ENCODE measurements at places on chromosomes 3 and 15. TPM values are rescaled to one million over a fixed set of nuclear protein-coding genes. Genes with fewer than 3 reads are reported as not detected.

RHCG gene
- 8.7 TPM for total RNA-seq

LSAMP gene
- total RNA-seq = 20.5 TPM

FAM227B gene
- 8.9 TPM for total RNA-seq

KLF13 gene
- total RNA-seq = 23.1 TPM

TTLL13 gene
- total RNA-seq = not detected

POU1F1 gene
- total RNA-seq = 9.6 TPM

- no peak for DNase-seq
Measured at GRCh38 chr3:102510663-102511062, 75.8 kb downstream of the ZPLD1 start.

GRCh38 chr3:38032328-38032865 lies 3.0 kb upstream of the PLCD1 start:
- DNase-seq = no peak

DNA sequence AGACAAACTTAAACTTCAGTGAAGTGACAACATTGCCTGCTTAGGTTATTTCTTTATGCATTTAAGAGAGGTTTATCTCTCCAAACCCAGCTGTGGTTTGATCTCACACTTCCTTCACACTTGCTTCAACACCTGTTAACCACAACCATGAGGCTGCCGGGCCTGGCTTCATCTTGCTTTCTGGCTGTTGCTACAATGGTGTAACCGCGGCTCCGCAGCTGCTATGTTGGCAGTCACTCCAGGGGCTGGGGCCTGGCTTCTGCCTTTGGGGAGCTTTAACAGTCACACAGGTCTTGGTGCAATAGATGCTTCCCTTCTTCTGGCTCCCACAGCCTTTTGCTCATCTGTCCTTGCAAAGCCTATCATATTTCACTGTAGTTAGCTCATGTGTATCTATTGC lies 72.9 kb upstream of the MNS1 start:
- no peak for DNase-seq

- DNase-seq = no peak
Measured at GRCh38 chr3:130779031-130779430, 32.4 kb upstream of the PIK3R4 start.

DNA sequence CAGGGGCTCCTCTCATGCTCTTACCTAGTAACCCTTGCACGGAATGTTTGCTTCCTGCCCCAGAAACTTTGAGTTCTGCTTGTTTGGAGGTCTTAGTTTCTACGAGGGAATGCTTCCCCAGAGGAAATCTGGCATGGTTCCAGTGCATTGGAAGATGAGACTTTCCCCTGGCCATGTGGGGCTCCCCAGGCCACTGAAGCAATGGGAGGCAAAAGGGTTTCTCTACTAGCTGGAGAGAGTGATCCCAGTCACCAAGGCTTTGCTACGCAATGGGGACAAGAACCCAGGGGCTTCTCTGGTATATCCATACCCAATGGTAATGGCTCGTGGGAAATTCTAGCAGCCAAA lies 44.2 kb upstream of the RPL32 start:
- no peak for DNase-seq

GRCh38 chr15:29756358-29757267 lies 65.7 kb downstream of the TJP1 start:
- no peak for DNase-seq

GRCh38 chr3:49602049-49602554 lies 47.8 kb downstream of the BSN start:
- DNase-seq = no peak

DNA sequence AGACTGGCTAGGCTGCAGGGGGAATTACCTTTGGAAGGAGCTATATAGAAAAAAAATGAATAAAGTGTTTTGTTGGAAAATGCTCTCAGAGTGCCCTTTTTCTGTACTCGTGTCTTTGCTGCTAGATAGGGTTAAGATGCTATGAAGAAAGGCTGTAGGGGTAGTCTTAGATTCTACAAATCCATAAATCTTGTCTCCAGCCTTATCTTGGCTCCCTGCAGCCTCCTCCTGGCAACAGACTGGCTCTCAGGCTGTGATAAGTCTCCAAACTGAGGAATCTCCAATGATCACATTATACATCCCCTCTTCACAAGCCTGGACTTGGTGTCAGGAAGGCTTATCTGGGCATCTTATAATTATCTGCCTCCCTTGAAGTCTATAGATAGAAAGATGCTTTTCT lies 9.3 kb downstream of the LPCAT4 start:
- DNase-seq = no peak

- DNase-seq = no peak
Measured at GRCh38 chr15:51837792-51838251, 8.4 kb downstream of the TMOD3 start.

DNA sequence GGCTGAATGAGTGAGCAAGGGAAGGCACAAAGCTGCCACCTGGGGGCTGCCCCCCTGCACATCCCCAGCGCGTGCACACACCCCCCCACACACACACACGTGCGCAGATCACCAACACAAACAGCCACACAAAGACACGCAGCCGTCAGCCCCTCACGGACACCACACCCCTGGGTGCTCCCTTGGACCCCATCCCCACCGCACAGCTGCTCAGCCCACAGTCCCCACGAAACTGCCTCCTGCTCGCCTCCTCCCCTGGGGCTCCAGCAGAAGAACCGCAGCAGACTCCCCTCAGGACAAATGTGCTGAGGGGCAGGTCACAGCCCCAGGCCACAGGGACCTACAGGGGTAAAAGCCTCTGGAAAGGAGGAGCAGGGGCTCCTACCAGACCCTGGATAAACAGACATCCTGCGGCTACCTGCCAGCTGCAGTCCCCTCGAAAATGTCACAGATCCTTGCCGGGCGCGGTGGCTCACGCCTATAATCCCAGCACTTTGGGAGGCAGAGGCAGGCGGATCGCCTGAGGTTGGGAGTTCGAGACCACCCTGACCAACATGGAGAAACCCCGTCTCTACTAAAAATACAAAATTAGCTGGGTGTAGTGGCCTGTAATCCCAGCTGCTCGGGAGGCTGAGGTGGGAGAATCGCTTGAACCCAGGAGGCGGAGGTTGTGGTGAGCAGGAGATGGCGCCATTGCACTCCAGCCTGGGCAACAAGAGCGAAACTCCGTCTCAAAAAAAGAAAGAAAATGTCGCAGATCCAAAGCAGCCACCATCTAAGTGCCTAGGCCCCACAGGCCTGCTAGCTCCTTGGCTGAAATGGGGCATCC lies 6.5 kb downstream of the TWF2 start:
- DNase-seq = no peak

- no peak for DNase-seq
Measured at GRCh38 chr15:49831206-49831965, 210.5 kb downstream of the DTWD1 start.

DNA sequence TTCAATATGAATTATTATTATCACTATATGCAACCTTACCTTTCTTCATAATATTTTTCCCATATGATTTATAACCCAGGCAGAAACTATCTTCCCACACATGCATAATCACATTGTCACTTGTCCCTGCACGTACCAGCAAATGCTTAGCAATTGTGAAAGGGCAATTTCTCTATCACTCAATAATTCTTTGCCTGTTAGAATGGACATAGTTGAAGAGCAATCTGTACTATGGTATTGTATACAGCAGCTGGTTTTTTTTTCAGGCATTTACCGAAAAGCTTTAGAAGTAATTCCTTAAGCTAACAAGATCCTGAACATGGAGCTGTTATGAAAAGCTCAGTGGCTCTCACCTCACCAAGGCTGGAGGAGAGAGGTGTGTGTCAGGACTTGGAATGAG lies 999.5 kb downstream of the TUSC7 start:
- DNase-seq = peak; percentile 20

DNA sequence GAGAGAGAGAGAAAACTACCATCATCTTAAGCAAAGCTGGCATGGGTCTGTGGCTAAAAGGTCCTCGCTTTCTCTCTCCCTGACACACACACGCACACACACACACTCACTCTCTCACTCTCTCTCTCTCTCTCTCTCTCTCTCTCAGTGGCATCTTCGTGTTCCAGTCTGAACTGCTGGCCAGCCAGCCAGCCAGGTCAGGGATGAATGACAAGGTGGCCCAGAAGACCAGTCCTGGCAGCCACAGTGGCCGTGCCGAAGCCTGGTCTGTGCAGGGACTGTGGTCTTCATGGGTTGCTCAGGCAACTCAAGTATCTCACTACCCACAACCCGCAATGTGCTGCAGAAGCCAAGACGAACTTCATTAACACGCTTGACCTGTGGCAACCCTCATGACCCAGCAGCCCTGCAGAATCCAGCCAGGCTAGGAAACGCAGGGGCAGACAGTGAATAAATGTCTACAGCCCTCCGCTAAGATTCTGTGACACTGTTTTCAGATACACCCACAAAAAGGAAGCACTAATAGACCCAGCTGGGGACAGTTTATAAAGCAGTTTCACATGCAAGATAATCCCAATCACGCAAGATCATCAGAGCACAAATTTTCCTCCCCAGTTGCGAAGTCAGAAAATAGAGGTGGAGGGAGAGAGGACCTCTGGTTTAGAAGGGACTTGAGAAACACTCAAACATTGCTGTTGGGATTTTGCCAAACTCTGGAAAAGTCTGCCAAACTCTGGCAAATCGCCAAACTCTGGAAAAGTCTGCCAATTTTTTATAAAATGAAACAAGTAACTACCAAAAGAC lies 66.4 kb downstream of the XXYLT1 start:
- DNase-seq = no peak

DNA sequence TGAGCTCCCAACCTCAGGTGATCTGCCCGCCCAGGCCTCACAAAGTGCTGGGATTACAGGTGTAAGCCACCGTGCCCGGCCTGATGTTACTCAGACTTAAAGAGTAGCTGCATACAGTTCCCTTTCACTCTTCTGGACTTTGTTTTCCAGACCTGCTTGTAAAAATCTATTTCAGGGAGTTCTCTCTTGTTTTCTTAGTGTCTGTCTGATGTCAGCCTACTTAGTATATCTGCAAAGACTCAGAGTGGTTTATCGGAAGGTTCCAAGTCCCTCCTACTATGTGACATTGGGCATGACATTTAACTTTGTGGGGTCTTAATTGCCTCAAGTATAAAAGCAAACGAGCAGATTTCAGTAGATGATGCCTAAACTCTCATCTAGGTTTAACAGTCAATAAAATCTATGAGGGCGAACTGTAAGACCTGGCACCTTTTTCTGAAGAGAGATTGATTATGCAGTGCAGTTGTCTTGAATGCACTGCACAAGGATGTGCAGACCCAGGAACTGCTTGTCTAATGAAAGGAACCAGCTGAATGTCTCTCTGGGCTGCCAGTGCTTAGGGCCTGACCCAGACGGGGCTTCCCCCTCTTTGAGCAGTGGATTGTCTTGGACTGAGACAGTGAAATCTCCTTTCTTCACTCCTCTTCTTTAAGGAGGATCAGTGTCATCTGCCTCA lies 301.4 kb downstream of the PTPRG start:
- DNase-seq = peak; percentile 45

DNA sequence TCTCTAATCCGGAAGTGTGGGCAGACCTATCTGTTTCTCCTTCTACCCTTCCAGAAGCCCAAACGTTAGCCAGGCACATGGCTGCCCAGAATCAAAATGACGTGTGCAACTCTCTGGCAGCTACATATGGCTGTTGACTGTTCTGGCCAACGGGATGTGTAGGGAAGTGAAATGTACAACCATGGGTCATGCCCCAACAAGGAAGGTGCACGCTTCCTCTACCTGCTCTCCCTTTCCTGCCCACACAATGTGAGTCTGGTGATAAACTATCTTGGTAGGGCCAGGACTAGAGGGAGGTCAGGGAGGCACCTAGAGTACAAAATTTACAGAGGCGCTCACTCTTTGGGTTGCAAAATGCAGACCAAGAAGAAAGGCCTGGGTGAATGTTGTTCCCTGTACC lies 495.9 kb upstream of the PROK2 start:
- no peak for DNase-seq

GRCh38 chr15:72011302-72011942 lies 106.5 kb downstream of the MYO9A start:
- no peak for DNase-seq

- DNase-seq = peak; percentile 13
Measured at GRCh38 chr15:66252685-66253417, 699 bp downstream of the MEGF11 start.

- DNase-seq = no peak
Measured at GRCh38 chr3:41033956-41034519, 165.3 kb upstream of the CTNNB1 start.

DNA sequence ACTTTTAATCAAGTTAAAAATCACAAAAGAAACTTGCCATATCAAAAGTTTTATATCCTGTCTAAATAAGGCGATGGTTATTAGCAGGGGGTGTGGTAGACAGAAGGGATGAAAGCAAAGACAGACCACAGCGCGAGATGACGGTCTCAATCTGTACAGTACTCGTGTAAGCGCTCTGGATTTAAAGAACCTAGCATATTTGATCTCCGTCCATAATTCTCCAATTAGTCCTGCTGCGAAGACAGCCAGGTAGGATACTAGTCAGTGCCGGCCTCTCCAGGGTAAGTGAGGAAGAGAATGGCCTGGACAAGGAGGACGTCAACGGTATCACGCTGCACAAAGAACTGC lies 701 bp downstream of the SGO1 start:
- peak; percentile 4 for DNase-seq

DNA sequence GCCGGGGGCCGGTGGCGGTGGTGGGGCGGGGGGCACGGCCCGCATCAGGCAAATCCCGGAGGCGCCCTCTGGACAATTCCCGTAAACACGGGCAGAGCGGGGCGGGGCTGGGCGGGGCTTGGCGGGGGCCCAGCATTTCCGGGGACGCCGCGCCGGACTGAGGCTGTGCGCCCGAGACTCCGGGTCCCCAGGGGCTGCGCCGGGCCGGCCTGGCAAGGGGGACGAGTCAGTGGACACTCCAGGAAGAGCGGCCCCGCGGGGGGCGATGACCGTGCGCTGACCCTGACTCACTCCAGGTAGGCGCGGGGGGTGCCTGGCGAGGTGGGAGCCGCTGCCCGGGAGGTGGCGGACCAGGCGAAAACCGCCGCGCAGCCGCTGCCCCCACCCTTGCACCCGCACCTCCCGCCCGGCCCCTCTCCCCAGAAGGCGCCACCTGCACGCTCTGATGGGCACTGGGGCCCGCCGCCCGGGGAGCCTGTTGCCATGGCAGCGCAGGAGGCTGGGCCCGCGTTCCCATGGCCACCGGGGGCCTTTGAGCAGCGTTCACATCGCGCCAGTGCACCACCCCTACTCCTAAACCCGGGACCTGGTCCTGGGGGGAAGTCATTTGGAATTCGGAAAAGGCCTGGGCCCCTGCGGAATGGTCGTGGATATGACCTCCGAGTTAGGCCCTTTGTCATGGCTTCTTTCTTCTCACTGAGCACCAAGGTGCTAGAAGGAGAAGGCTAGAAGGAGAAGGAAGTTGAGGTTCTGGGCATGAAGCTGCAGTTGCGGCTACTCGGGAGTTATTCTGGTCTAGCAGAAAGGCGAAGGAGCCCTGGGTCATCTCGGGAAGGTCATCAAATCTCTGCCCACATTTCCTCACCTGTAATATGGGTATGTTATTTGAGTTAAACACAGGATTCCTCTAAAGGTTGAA lies 16.1 kb upstream of the SEMA4B start:
- peak; percentile 48 for DNase-seq

Measured in umbilical cord (tissue), 2 donors.